ENCODE measurements at places on chromosomes 1 and 21. TPM values are rescaled to one million over a fixed set of nuclear protein-coding genes. Genes with fewer than 3 reads are reported as not detected.
A peak's percentile ranks its signal among the peaks of the same experiment; 100 is the strongest.

DNA sequence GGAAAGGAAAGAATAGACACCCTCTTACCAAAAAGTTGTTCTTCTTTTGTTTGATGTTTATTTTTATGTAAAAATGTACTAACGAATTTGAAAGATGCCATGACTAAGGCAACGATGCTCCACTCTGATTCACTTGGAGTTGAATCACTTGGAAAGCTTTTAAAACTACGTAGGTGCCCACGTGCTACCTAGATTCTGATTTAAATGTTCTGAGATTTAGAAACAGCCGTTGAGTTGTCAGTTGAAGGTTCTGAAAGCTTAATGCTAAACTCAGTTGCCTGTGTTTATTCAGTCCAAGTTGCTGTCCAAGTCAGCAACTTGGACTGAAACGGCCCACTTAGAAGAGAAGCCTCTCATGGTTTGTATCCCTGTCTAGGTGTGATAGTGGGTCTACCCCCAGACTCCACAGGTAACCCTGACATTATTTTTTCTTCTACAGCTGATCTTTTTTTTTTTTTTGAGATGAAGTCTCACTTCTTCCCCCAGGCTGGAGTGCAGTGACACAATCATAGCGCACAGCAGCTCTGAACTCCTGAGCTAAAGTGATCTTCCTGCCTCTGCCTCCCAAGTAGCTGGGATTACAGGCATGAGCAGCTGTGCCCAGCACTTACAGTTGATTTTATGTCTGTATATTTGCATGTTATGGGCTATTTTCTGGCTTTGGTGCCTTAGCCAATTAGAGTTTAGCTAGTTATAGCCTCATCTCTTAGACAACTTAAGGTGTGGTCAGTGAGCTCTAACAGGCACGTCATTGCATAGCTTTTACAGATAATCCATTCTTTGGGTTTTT, 1.4 kb upstream of the VAMP4 start:
- DNase-seq, result no peak

Gene KCND3
- total RNA-seq, result 1.0 TPM

DNA sequence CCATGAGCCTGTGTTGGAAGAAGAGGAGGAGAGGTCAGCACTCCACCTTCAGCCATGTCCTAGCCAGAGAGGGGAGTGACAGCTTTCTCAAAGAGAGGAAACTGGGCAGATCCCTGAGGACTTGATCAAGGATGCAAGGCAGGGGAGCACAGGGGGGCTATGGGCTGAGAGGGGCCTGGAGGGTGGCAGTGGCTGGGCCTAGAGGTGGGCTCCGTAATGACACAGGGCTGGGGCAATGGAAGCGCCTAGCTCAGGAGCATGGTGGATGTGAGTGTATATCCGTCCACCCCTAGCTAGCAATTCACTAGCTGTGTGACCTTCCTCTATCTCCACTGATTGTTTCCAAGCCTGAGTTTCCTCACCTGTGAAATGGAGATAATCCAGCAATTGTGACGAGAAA, 32.6 kb downstream of the NEK2 start:
- DNase-seq, result no peak

- no peak for DNase-seq
These were observed 102.2 kb downstream of the NTMT2 start for GRCh38 chr1:170247751-170248521.

Gene IQCC
- 0.42 TPM for total RNA-seq

DNA sequence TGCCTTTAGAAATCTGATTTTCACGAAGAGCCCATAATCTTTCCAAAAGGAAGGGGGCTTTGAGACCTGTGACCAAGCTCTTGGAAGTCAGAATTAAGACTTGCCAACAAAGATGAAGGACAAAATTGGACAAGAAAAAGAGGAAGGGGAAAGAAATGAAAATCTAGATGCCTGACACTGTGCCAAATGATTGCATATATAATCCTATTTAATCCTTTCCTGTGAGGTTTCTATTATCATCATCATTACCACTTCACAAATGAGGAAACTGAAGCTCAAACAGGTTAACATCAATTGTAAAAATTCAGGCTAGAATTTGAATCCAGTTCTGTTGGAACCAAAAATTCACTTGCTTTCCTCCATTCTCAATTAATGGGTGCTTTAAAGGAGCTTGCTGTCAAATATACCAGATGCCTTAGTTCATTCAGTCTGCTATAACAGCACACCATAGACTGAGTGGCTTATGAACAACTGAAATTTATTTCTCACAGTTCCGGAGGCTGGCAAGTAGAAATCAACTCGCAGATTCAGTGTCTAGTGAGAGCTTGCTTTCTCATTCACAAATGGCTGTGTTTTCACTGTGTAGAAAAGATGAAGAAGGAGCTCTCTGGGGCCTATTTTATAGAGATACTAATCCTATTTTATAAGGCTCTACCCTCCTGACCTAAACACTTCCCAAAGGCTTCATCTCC, 197.5 kb upstream of the ST6GALNAC5 start:
- no peak for DNase-seq

DNA sequence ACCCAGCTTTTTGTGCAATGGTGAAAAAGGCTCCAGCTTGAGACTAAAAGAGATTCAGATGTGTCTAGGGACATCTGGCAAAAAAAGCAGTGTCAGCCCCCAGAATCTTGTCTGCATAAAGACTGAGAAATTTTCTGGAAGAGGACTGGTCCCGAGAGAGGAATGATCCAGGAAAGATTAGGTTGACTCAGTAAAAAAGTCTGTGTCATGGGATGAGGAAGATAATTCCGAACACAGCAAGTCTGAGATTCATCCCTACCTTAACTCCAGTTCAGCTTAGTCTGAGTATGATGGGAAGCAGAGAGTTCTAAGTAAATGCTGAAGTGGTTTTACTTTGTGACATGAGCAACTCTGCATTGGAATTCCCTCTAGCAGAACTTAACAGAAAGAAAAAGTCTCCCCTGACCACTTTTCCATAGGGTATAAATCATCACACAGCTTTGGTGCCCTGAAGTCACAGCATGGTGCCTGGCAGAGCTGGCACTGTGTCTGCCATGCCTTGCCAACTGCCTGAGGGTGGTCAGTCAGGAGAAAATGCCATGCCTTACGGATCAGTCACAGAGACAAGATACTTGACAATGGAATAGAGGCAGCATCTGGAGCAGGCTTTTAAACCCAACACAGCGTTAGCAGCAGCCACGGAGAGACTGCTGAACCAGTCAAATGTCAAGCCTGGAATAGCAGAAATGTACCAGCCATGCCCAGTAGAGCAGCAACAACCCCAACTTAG, 153.4 kb downstream of the ZC3H11B start:
- no peak for DNase-seq

- DNase-seq, result no peak
These were observed 383.3 kb downstream of the HHAT start for GRCh38 chr1:210711825-210712612.

DNA sequence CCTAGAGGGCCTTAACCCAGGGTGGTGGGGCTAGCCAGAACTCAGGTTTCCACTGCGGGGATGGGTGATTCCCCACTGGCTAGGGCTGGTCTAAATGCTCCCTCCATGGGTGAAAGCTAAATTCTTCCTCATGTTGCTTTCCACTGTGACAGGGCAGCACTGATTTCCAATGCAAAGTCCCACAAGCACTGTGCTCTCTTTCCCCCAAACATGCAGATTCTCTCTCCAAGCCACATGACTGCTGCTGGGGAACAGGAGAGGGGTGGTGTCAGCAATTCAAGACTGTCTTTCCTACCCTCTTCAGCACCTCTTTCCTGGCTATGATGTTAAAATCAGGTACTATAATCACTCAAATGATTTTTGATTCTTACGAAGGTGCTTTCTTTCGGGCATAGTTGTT, 215.5 kb downstream of the RWDD3 start:
- DNase-seq, result no peak

Gene C1QA
- 113 TPM for total RNA-seq

- peak; percentile 58 for DNase-seq
These were observed 211.6 kb downstream of the LMX1A start for GRCh38 chr1:165144757-165145397.

- no peak for DNase-seq
These were observed 155.5 kb downstream of the OMA1 start for GRCh38 chr1:58391056-58391455.

Gene C1orf226
- total RNA-seq, result 25.2 TPM

Gene FCRL4
- total RNA-seq, result not detected

- no peak for DNase-seq
These were observed 184.6 kb downstream of the TGFB2 start for GRCh38 chr1:218529646-218530300.

- no peak for DNase-seq
These were observed 9.9 kb upstream of the TARS2 start for GRCh38 chr1:150477320-150477719.

Gene ADORA1
- 1.1 TPM for total RNA-seq

DNA sequence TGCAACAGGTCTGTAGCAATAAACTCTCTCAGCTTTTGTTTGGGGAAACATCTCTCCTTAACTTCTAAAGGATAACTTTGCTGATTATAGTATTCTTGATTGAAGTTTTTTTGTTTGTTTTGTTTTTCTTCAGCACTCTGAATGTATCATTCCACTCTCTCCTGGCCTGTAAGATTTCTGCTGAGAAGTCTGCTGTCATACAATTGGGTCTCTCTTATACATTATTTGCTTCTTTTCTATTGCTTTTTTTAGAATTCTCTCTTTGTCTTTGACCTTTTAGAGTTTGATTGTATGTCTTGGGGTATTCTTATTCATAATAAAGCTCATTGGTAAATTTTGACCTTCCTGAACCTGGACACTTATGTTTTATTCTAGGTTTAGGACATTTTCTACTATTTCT, 386.3 kb downstream of the MRPL39 start:
- no peak for DNase-seq

GRCh38 chr1:17028662-17029188, 17.0 kb upstream of the ATP13A2 start:
- no peak for DNase-seq

GRCh38 chr21:43338951-43339350, 88.0 kb downstream of the SIK1 start:
- no peak for DNase-seq

DNA sequence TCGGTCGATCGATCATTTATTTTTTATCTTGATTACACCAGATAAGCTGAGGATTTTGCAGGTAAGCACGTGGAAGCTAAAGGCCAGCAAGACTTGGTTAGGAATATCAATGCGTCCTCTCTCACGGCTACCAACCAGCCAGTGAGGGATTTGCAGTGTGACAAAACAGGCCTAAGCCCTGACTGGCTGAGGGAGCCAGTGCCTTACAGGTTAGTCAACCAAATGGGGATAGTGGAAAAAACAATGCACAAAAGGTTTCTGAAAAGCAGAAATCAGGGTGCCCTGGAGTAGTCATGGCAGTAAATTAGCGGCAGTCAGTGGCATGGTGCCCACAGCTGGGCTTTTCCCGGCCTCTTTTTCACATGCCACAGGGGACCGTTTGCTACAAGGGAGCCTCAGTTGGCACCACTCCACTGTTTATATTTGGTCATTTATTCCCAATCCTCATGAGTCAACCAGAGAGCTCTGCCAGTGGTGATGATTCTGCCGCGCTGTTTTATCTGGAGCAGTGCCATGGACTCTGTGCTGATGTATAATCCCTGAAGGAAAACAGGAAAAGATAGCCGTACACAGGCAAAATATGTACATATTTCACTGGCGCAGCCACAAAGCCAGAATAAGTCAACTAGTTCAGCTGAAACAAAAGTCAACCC, 167.6 kb downstream of the RHOU start:
- no peak for DNase-seq

- DNase-seq, result no peak
These were observed 41.6 kb downstream of the GNG12 start for GRCh38 chr1:67791686-67792085.

GRCh38 chr1:25724966-25725365, 75.0 kb upstream of the SELENON start:
- DNase-seq, result no peak

DNA sequence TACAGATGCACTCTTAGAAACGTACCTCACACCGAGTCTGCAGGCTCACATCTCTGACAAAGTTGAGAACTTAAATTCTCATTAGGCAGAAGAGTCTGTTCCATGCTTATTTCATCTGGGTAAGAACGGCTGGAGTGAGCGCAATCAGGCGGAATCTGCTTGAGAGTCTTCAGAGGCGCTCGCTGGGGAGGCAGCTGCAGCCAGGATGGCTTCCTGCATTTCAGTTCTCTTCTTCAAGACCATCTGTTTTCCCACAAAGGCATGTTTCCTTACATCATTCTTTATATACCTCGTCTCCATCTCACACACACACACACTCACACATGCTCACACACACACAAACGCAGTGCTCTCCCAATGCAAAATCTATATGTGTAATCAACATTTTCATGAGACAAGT, 497.1 kb downstream of the AJAP1 start:
- no peak for DNase-seq

DNA sequence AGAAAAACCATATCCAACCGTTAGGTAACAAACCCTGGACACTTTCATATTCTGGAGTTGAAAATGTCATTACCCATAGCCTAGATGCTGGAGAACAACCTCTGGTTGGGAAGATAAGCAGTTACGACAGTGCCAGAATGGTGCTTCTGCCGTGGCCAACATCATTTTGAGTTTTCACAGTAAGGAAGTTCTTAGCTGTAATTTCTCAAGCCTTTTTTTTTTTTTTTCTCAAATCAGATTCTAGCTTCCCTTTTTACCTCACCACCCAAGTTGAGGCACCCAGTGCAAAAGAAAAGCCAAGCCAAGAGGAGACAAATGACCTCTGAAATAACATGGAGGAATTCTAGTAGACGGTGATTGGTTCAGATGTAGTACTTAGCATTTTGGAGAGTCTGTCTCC, 21.8 kb downstream of the PPT1 start:
- DNase-seq, result no peak

Gene FOXD2
- total RNA-seq, result 0.08 TPM

- DNase-seq, result no peak
These were observed 34.1 kb upstream of the SCCPDH start for GRCh38 chr1:246690100-246690499.

GRCh38 chr21:23694390-23694789, 1912.9 kb downstream of the MRPL39 start:
- DNase-seq, result no peak

DNA sequence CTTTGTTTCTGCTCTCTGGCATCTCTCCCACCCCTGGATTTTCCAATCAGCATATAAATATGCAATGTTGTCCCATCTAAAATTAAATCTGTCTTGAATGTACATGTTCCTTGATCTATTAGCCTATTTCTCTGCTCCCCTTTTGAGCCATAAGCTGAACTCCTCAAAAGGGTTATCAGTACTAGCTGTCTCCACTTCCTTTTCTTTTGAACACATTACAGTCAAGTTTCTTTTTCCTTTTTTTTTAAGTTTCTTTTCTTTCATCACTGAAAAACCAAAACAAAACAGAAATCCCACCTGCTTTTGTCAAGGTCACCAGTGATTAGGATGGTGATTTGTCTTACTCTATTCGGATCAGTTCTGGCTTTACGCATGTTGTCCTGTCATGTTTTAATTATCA, 29.3 kb downstream of the XCL2 start:
- DNase-seq, result no peak

DNA sequence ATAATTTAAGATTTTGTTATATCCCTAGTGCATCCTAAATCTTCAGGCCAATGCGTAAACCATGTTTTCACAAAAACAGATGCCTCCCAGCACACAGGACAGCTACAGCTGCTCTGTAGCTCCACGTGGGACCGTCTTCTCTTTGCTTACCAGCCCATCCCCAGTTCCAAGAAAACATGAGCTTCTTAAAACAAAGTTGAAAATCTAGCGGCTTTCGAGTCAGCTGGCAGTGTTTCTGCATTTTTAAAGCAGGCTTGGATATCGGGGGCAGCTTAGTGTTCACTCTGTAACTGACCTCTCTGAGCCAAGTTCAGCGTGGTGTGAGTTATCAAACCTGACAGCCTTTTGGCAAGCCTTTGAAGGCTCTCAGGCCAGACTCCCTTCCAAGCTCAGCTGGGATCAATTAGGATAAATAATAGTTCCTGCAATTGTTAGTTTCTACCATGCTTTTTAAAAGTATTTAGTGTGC, 881.5 kb downstream of the LTN1 start:
- DNase-seq, result no peak

All from liver (tissue), 10 donors.